Muscle of arm (tissue), 14 donors: ENCODE measurements at places on chromosomes 6 and 20.

DNA sequence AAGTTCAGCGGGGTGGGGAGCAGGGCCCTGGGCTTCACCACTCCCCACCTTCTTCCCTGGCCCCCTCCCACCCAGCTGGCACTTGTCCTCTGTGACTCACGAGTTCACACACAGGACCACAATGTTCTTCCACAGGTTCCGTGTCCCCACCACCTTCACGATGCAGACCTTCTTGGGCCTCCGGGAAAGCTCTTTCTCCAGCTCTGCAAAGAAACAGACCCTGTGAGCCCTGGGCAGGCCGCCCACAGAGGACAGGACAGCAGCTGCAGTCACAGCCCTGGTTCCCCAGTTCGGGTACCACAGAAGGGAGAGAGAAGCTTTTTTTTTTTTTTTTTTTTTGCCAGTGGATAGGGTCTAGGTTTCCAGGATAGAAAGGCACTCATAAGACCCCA lies 30.9 kb downstream of the PSMG4 start:
- no peak for DNase-seq

- peak; percentile 79 for DNase-seq
Observed at GRCh38 chr20:37384683-37385174, 38.8 kb downstream of the SRC start.

DNA sequence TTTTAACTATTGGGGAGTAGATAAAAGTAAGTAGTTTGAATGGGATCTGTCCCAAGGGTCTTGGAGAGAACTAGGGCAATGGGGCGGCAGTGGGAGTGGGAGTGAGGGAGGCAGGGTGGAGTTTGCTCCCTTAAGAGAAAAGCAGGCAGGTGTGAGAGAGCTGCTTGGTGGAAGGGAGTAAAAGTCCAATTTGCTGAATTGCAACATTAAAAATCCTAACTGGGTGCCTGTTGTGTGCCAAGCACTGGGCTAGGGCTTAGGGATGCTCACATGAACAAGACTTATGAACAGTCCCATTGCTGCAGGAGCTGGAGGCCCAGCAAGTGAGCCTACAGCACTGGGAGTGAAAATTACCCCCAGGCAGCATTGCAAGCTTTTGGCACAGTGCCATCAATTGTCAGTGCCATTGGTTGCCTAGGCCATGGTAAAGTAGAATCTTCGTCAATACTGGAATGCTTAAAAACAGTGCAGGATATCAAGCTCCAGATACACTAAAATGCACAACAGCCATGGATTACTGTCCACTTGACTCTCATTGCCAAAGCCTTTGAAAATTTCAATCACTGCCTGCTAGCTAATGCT lies 277.7 kb upstream of the JARID2 start:
- DNase-seq, result no peak

GRCh38 chr6:158954753-158955152 lies 45.2 kb downstream of the RSPH3 start:
- DNase-seq, result no peak

- DNase-seq, result no peak
Observed at GRCh38 chr6:169169941-169170582, 83.6 kb downstream of the THBS2 start.

DNA sequence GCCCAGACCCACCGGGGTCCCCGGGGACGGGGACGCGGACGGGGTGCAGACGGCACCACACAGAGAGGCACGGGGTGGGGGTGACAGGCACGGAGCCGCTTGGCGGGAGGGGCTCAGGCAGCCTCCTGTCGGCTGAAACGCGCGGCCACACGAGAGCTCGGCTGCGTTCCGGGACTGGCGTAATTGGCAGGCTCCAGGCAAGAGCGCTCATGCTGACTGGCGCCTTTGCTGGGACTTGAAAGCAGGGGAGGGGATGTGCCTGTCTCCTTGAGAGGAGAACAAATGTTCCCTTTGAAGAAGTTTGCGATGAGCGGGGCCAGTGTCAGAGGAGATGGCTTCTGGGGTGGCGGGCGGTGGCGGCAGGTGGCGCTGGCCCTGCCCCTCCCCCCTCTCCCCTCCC lies 25.8 kb downstream of the BHLHE23 start:
- no peak for DNase-seq

DNA sequence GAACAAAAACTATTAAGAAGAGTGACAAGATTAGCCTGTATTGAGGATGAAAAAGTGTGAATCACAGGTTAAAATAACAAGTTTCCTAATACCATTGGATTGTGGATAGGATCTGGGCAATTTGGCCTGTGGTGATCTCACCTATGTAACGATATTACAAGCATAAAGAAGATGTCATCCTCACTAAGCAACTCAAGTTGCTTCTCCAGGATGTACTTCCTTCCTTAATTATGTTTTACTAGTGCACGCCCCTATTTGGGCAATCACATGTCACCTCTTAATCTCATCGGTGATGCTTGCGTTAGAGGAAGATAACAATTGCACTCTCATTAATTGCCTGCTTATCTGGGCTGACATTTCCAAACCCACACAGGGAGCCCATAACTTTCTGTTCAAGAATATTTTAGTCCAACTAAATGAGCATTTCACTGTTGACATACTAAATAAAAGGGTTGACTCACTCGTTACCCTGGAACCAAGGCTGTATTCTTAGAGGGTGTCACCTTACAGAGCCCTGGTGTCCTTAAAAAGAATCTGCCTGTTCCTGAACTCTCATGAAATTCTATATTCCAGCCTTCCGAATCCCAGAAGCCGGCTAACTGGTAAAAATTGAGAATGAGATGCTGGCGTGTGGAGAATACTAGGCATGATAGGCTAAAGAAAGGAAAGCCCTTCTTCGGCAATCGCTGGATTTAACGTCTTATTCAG lies 88.2 kb upstream of the ATXN1 start:
- no peak for DNase-seq

DNA sequence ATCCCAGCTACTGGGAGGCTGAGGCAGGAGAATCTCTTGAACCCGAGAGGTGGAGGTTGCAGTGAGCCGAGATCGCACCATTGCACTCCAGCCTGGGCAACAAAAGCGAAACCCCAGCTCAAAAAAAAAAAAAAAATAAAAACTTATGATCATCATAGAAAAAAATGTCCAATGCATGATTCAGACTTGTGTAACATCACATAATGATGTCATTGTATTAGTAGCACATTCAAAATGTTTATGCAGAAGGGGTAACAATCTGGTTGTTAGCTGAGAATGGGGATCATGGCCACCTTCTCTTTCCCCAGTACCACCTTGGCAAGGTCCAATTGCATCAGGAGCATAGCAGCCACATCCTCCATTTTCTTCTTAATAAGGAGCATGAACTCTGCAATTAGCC lies 137.6 kb upstream of the MARCKS start:
- DNase-seq, result no peak

DNA sequence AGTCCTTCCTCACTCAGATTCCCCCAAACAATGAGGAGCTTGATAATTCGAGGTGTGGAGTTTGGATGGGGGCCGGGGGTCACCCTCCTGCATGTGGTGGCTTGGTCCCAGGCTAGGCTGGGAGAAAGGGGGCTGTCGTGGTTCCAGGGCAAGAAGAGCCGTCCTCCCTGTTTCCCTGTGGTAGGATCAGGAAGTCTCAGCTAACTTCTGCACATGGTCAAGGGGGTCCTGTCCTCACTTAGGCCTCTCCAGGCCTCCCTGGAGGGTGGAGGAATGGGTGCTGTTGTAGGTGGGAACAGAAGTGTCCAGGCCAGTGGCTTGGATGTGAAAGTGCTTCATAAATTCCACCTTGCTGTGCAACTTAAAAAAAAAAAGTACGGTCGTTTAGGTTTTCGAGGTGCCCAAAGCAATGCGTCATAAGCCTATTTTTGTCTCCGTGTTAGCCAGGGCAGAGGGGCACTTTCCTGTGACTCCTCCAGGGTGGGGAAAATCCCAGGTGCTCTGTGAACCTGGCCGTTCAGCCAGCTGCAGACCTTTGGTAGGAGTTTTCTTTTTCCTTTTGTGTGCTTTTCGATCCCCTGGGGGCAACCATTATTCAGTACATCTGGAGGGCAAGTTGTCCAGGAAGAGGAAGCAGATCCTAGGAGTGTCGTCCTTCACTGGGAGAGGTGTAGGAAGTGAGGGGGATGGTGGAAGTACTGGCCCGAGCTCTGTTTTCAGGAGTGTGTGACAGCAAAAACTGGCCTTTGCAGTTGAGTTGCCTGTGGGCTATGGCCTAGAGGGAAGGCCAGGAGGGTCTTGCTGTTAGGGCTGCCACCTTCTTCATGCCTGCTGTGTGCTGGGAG lies 9.6 kb downstream of the IGF2R start:
- DNase-seq, result no peak

DNA sequence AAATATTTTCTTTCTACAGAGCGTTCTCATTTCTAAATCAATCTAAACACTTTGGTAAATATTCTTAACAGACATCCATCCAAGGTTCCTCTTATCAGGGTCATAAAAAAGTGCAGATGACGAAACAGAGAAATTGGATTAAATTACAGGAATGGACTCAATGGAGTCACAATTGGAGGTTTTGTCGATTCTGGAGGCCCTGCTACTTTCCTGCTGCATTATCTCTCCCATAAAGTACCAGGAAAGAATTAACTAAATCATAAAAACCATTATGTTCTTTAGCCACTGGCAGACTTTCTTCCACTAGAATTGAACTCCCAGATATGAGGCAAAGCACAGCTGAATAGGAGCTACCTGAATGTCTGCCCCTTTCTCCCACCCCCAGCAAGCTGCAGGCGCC lies 610.6 kb downstream of the HDGFL1 start:
- DNase-seq, result no peak

GRCh38 chr6:3252369-3252768 lies 6.4 kb upstream of the PSMG4 start:
- no peak for DNase-seq

GRCh38 chr6:138318741-138319375 lies 58.8 kb upstream of the SMIM28 start:
- no peak for DNase-seq

GRCh38 chr20:59441306-59441705 lies 140.9 kb downstream of the EDN3 start:
- no peak for DNase-seq

DNA sequence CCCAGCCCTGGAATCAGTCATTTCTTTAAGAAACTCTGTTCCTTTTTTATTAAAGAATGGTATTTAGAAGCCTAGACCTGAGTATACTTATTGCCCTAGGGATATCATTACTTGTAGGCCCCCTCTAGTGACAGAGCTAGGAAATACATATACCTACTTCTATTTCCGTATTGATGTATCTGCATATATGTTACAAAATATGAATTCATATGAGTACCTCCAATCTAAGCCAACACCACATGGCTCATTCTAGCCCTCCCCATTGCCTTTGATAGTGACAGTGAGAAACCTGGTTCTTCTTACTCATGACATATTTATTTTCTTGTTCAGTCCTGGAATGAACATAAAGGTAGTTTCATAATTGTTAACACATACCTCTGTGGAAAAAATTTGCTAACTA lies 137.2 kb downstream of the FARS2 start:
- no peak for DNase-seq

DNA sequence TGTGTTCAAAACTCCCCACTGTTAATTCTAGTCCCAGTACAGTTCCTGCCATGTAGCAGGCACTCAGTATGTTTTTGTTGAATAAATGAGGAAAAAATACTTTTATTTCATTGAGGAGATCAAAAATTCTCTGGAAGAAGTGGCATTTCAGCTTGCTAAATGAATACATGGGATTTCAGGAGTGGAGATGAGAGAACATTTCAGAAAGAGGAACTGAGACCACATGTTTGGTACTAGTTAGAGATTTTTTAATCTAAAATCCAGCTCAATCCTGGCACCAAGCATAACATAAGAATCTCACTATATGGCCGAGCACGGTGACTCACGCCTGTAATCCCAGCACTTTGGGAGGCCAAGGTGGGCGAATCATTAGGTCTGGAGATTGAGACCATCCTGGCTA lies 75.4 kb downstream of the BTBD9 start:
- no peak for DNase-seq

- DNase-seq, result no peak
Observed at GRCh38 chr6:44034391-44034861, 92.8 kb downstream of the MRPL14 start.

DNA sequence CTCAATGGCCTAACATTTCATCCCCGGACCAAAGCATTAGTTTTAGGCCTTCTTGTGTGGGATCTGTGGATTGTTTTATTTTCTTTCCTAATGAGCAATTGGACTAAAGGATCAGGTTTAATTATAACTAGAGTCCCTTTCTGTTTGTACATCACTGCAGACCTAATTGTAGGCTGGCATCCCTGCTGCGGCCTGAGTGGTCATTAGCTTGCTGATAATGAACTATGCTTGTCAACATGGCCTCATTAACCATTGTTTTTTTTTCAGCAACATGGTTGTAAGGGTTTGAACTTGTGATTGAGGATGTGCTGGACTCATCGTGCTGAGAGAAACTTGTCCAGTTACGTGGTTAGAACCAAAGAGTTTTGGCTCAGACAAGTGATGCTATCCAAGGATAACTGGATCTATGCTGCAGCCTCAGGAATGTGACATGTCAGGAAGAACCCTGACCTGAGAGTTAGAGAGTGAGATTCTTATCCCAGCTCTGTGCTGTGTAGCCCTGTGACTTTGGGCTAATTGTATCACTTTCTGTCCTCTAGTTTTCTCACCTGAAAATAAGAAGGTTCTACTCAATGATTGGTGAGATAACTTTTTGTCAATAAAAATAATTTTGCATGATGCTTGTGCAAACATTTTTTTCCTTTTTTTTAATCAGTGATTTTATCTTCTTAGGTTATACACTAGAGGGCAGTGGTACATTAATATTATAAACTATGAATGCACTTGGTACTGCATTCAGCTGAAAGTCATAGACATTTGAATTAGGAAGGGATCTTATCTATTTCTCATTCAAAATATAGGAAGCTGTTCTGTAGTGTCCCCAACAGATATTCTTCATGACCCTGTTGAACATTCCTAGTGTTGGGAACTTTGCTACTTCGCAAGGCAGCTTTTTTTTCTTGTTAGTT lies 140.9 kb downstream of the RNF144B start:
- no peak for DNase-seq

GRCh38 chr6:6643398-6643797 lies 54.9 kb downstream of the LY86 start:
- no peak for DNase-seq

- DNase-seq, result no peak
Observed at GRCh38 chr6:111450636-111451035, 32.4 kb downstream of the REV3L start.

- no peak for DNase-seq
Observed at GRCh38 chr6:18328070-18328469, 59.1 kb upstream of the RNF144B start.

- no peak for DNase-seq
Observed at GRCh38 chr20:12893019-12893418, 115.8 kb upstream of the SPTLC3 start.

- DNase-seq, result no peak
Observed at GRCh38 chr20:37326666-37327065, 19.3 kb upstream of the SRC start.
